NCI-H524 (cell line): ENCODE measurements at places on chromosomes 12 and 14.

GRCh38 chr14:28143316-28143715 lies 623.3 kb upstream of the FOXG1 start:
- DNase-seq = no peak

DNA sequence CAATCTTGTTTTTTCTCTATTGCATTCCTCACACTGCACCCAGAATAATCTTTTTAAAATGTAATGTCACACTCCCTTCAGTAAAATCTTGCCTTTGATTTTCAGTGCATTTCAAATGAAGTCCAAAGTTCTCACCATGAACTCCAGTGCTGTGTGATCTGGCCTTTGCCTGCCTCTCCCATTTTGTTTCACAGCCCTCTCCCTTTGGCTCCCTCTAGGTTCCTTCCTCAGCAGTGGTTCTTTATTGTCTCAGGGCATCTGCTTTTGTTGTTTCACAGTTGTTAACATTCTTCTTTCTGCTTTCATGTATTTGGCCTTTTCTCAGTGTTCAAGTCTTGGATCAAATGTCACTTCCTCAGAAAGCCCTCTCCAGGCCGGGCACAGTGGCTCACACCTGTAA lies 84.5 kb upstream of the AMN1 start:
- no peak for DNase-seq

GRCh38 chr12:113727651-113728061 lies 238.5 kb downstream of the RBM19 start:
- DNase-seq = no peak

GRCh38 chr12:31440134-31440533 lies 114.2 kb upstream of the SINHCAF start:
- no peak for DNase-seq

DNA sequence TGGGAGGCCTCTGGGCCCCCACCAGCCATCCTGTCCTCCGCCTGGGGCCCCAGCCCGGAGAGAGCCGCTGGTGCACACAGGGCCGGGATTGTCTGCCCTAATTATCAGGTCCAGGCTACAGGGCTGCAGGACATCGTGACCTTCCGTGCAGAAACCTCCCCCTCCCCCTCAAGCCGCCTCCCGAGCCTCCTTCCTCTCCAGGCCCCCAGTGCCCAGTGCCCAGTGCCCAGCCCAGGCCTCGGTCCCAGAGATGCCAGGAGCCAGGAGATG lies 729 bp upstream of the GAPDH start:
- no peak for DNase-seq

DNA sequence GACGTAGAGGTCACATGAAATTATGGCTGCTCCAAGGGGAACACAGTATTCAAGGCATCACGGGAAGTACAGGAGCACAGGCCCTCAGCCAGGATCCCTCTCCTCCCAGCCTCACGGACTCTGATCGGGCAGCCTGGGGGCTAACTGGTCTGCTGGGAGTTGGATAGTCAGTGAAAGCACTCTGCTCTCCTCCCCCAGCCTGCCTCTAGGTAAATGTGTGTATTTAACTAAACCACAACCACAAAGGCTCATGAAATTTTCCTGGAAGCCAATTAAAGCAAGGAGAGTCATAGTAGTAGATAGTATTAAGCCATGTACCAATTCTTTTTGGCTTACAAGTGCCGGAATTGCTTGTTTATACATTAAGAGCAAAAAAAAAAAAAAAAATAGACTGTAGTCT lies 254.3 kb downstream of the MSRB3 start:
- no peak for DNase-seq

DNA sequence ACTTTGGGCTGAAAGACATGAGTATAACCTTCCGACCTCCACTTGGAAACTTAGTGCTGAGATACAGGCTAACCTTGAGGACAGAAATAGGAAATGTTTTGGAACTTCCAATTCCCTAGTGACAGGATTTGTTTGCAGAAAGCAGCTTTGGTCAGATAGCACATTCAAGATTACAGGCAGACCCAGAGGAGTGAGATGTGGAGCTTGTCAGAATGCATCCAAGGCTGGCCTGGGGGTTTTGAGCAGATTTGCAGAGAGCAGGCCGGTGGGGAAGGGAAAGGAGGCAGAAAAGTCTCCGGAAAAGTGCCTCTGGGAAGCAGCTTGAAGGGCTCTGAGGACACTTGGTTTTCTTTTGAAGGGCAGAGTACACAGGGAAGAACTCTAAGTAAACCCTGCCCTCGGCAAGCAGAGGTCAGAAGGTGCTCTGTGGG lies 180.3 kb downstream of the ETV6 start:
- DNase-seq = no peak

GRCh38 chr14:70955543-70956480 lies 48.6 kb downstream of the PCNX1 start:
- DNase-seq = peak; percentile 16

DNA sequence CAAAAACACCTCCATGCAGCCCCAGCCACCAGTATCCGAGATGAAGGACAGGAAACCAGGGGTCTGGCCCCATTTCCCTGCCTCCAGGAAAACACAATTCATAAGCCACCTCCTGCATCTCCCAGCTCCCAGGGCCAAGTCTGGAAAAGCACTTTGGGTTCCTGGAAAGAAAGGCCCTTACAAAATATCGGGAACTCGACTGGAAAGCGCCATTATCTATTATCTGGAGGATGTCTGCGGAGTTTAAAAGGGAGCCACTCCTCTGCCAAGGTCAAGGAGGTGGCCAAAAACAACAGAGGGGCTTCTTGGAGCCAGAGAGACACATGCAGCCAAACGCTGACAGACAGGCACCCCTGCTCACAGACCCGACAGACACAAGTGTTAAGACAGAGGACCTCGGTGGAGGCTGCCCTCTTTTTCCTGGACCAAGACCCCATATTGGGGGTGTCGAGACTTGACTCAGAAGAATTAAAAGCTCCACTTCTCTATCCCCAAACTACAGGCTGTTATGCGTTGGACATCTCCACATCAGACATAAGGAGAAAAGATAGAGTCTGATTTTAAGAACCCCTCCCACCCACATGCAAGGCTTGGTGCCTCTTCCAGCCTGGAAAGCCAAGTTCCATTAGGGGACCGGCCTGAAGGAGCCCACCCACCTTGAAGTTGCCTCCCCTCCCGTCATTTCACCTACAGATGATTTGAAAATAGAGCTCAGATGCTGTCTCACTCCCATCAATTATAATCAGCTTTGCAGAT lies 9.6 kb downstream of the ACTN1 start:
- DNase-seq = no peak

DNA sequence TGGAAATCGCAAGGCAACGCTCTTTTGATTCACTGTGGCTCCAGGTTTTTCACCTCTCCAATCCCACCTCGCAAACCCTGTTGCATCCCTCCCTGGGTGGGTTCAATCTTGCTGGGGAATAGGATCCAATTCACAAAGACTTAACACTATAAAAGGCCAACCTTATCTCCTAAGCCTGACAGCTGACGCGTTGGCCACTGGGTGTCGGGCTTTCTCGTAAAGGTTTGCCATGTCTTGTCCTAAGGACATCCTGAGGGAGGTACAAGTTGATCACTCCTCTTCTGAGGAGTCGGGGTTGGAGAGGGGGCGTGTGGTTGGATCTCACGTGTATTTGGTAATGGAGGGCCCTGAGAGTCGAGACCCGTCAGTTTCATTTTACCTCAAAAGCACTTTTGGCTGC lies 112.6 kb upstream of the FZD10 start:
- no peak for DNase-seq

- no peak for DNase-seq
Observed at GRCh38 chr14:103157969-103158368, 34.7 kb downstream of the TNFAIP2 start.

GRCh38 chr12:4857472-4858291 lies 52.0 kb upstream of the KCNA1 start:
- DNase-seq = peak; percentile 51

DNA sequence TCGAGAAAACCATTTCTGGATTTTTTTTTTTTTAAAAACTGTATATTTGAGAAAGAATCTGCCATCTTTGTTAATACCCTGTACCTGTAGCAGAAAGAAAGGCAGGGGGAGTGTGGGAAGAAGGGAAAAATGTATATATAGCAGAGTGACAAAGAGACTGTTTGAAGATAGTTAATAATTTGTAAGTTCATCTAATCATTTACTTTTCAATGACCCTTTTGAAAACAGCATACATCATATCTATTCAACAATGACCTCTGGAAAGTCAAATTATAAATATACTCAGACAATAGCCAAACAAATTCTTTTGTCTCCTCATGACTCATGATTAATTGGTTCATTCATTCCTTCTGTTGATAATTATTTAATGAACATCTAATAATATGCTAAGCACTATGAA lies 10.9 kb upstream of the CPM start:
- DNase-seq = no peak

- DNase-seq = no peak
Observed at GRCh38 chr14:57833323-57833722, 32.6 kb downstream of the SLC35F4 start.

DNA sequence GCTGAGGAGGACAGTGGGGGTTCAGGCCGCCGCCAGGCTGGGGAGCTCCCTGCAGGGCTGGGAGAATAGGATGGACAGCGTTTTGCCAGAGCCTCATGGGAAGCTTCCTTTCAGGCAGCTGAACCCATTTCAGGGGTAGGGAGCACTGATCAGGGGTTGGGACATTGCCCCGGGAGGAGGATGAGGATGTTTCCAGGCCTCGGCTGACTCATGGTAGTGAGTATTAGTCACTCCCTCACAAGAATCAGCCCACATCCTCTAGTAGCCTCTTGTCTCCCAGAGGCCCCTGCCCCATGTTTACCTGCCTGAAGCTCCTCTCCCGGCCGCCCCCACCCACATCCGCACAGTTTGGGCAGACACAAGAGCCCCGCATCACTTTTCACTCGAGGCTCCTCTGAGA lies 89.8 kb downstream of the ZFP36L1 start:
- no peak for DNase-seq

- no peak for DNase-seq
Observed at GRCh38 chr12:132507656-132508490, 17.9 kb downstream of the FBRSL1 start.

- DNase-seq = no peak
Observed at GRCh38 chr12:130970908-130971233, 17.2 kb downstream of the ADGRD1 start.

DNA sequence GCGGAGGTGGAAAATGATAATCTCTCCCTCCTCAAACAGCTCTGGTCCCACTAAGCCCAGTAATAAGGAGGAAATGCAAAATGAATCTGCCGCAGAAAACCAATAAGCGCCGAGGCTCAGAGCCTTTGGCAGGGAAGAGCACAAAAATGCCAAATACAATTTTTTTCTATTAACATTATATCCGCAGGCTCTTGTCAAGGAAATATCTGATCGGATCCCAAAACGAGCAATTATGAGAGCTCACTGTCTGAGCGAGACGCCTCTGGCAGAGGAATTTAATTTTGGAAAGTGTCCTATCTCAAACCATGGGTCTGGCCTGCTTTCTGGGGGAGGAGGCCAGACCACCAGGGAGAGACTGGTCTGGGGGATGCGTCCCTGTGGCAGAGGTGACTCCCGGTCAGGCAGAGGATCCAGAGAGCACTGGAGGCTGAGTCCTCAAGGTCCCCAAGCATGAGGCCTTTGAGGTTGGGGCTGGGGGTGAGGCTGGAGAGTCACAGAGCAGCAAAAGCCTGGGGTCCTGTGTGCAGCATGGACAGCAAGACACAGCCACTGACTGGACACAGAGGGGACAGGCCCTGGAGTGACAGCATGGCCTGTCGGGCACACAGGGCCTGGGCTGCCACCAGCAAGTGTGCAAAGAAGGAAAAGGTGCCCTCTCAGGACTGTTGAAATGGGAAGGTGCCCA lies 342.8 kb upstream of the SFSWAP start:
- no peak for DNase-seq

DNA sequence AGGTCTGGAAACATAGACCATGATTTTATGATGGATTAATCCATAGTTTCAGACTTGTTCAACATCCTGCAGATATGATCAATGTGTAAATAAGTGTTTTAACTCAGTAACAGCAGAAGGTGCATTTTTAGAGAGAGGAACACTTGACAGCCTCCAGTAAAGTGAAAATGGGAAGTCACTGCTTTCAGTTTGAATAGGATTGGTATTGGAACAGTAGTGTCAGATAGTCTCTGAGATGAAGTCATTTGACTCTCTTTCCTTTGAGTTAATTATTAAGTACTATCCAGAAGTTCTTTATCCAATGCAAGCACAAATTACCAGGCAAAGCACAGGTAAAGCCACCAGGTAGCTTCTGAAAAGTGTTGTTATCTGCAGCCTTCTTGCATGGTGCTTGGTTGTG lies 14.5 kb upstream of the NAV3 start:
- DNase-seq = no peak

DNA sequence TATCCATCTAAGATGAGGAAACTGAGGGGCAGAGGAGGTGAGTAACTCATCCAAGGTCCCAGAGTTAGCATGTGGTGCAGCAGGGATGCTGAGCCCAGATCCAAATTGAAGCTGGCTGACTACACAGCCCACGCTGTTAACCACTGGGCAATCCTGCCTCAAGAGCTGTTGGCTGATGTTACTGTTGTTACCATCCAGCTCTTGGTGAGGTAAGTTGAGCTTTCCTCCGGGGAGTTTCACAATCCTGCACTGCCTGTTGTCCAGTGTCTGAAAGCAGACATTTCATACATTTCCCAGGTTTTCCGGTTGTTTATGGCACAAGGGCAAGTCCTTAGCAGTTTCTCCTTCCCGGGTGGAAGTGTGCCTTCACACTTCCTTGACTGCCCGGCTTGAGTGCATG lies 14.5 kb downstream of the CYP46A1 start:
- no peak for DNase-seq

DNA sequence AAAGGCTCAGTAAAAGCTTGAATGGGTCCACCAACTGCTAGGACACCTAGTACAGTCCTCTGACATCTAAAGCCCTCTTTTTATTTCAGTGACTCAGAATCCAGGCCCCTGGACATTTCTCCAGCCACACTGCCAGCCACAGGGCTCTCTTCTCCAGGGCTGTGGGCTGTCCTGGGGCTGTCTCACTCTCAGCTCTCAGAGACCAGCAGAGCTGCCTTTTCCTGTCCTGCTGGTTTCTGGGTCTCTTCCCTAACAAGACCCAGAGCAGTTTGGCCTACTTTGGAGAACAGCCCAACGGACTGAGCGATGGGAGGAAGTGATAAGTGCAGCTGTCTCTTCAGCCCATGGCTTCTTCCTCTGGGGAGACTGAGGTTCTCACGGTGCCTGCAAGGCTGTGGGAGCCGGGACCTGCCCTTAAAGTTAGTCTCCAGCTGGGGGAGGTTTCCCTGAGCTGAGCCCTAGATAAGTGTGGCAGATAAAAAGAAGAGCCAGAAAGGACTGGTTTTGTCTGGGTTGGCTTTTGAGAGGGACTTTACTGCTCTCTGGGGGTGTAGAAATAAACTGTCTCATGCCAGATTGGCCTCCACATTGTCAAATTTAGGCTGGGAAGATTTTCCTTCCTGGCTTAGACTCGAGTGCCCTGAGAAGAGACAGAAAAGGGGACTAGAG lies 979.8 kb downstream of the VRK1 start:
- no peak for DNase-seq

DNA sequence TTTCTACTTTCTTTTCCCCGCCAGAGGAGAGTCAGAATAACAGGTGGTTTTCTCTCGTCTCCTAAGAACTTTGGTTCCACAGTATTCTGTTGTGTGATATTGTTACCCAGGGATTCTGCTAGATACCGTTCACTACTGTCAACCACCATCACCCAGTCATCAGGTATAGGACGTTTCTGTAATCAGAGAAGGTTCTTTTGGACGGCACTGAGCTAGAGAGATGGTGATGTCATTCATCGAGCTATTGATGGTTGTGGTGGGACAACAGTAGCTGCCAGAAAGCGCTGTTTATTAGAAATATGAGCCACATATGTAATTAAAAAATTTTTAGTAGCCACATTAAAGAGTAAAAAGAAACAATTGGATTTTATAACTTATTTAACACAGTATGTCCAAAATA lies 17.0 kb downstream of the ERC1 start:
- no peak for DNase-seq
